ENCODE measurements at places on chromosomes 1 and 21. TPM values are rescaled to one million over a fixed set of nuclear protein-coding genes. Genes with fewer than 3 reads are reported as not detected.

DNA sequence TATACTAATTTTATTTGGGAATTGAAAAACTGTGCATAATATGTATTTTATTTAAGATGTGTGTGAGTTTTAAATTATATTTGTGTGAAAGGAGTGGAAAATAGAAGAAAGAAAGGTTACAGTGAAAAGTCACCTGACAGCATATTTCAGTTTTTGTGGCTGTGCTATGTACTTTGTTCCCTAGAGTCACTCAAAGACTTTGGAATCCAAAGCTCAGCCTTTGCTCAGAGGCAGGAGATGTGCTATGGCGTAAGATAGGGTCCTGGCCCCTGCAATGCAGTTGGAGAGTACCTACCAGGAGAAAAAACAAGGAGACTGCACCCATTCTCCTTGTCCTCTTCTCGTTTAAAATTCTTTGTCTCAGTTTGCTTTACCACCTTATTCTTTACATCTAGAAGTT, 2.9 kb downstream of the CCDC30 start:
- H3K4me1 ChIP-seq: no peaks in the 10 kb centered on the region
- H3K36me3 ChIP-seq: no peaks in the 10 kb centered on the region
- no peak for DNase-seq
- H3K27me3 ChIP-seq: no peaks in the 10 kb centered on the region
- H3K4me3 ChIP-seq: no peak overlapping the region

- H3K36me3 ChIP-seq: no peaks in the 10 kb centered on the region
- no peak for DNase-seq
- peaks cover 5% of the 10 kb centered on the region for H3K4me1 ChIP-seq
- H3K27ac ChIP-seq: no peak overlapping the region
These were observed 49.2 kb upstream of the ATP5PO start for GRCh38 chr21:33964706-33965325.

DNA sequence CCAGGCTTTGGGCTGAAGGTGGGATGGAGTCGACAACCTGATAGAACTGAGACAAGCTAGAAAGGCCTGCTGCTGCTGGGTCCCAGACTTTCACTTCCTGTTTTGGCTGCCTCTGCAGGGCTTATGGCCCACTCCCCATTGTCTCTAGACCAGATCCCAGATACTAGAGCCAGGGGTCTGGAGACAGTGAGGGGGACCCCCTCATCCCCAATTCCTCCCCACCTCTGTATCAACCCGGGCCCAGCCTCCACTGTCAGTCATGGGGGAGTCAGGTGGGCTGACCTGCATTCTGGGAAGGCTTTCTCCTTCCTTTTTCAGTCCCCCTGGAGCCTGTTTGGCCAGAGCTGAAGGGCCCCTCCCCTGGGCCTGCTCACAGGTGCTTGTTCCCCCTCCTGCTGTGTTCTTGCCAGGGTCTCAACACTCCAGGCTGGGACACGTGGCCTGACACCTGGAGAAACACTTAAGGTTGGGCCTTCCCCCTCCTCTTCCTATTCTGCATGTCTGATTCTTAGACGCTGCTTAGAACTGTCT, 18.0 kb upstream of the ETV3L start:
- no peaks in the 10 kb centered on the region for H3K27me3 ChIP-seq
- H3K36me3 ChIP-seq: peaks cover under 1% of the 10 kb centered on the region
- no peak overlapping the region for H3K4me3 ChIP-seq
- no peaks in the 10 kb centered on the region for H3K4me1 ChIP-seq
- H3K27ac ChIP-seq: no peak overlapping the region

GRCh38 chr1:173507205-173507846, 30.2 kb downstream of the PRDX6 start:
- DNase-seq: no peak
- H3K36me3 ChIP-seq: no peaks in the 10 kb centered on the region
- no peaks in the 10 kb centered on the region for H3K27me3 ChIP-seq
- no peak overlapping the region for H3K27ac ChIP-seq

GRCh38 chr1:206686478-206687249, 2.0 kb downstream of the MAPKAPK2 start:
- H3K4me1 ChIP-seq: no peaks in the 10 kb centered on the region
- H3K27me3 ChIP-seq: no peaks in the 10 kb centered on the region
- no peaks in the 10 kb centered on the region for H3K36me3 ChIP-seq
- peak overlapping the region; percentile 76 for H3K4me3 ChIP-seq
- peak overlapping the region; percentile 100 for H3K27ac ChIP-seq

DNA sequence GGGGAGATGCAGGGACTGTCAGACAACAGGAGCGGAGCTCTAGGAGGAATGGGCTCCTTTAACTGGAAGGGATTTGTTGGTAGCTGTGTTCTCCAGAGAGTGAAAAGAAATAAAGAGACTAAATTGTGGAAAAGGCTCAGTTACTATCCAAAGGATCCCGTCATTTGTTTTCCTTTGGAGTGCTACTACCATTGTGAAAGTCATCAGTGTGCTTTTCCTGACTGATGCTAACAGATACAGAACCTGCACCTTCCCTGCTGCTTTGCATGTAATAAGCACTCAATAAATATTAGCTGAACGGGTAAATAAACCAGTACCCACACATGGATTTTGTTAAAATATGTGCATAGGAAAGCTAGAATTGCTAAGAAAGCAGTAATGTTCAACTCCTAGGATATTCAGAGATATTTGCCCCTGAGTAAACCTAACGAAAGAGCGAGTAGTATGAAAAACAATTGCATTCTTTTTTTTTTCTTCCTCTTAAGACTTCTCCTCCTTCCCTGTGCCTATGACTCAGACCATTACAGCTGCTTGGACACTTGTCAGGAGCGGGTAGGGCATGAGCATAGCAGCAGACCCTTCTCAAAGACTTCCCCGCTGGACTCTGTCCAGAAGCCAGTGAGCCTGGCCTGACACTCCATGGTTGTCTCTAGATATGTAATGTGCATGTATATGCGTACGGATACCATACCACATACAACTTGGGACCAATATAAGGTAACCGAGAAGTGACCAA, 41.7 kb downstream of the PTGFRN start:
- no peaks in the 10 kb centered on the region for H3K4me1 ChIP-seq
- no peak overlapping the region for H3K4me3 ChIP-seq
- H3K27ac ChIP-seq: peak overlapping the region; percentile 76
- H3K27me3 ChIP-seq: no peaks in the 10 kb centered on the region

DNA sequence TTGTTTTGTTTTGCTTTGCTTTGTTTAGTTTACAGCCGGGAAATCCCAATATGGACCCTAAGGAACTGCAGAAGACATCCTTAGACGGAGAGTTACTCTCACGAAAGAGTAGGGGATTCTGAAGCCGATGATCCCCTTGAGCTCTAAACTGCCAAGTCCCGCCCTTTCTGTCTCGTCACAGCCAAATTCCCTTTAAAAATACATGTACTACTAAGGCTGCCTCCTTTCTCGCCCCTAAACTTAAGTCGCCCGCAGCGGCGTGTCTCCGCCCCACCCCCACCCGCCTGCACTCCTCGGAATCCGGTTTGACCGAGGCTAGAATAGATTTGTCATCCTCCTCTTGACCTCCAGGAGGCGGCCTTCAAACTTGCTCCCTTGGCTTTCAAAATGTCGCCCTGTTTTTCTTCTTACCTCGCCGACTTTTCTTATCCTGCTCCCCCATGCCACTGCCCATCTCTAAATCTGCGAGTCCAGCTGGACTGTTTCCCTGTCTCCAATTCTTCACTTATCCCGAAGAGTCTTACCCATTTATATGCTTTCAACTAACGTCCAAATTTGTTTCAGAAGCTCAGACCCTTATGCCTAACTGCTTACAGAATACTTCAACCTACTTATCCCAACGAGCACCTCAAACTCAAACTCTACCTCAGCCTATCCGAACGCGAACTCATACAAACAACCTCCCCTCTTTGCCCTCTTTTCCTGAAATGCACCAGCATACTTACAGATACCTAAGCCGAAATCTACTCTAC, 10.9 kb upstream of the BOLA1 start:
- H3K27ac ChIP-seq: peak overlapping the region; percentile 100
- H3K4me3 ChIP-seq: peak overlapping the region; percentile 78
- no peaks in the 10 kb centered on the region for H3K4me1 ChIP-seq
- peak; percentile 85 for DNase-seq
- no peaks in the 10 kb centered on the region for H3K36me3 ChIP-seq

DNA sequence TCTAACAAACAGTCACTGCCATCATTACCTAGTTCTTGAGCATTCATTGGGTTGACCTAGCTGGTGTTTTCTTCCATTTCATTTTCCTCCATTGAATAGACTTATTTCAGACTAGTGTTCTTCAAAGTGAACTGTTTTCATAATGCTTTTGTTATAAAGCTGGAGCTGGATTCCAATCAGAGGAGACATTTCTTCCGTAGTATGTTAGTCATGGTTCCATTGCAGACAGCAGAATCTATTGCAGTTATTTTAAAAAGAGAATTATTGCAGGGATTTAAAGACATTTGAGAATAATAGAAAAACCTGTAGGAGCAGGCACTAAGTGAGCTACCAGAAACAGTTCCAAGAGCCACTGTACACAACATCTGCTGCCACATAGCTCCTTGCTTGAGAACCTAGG, 50.0 kb downstream of the HHAT start:
- H3K36me3 ChIP-seq: no peaks in the 10 kb centered on the region
- no peak overlapping the region for H3K4me3 ChIP-seq
- H3K27ac ChIP-seq: no peak overlapping the region
- no peaks in the 10 kb centered on the region for H3K27me3 ChIP-seq
- DNase-seq: no peak

DNA sequence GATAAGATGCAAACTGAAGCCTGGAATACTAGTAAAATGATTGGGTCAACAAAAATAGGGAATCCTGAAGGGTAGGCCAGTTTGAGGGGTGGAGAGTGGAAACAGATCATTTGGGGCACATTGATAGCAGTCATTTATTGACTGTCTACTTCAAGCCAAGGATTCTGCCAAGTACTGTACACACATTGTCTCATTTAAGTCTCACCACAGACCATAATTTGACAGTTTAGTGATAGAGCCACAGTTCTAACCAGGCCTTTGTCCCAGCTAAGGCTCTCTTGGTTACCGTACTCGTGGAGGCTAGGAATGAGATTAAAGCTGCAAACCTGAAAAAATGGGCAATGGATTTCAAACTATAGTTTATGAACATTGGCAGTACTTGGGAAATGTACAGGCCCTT, 11.2 kb downstream of the RBM15 start:
- H3K27me3 ChIP-seq: no peaks in the 10 kb centered on the region
- DNase-seq: no peak
- H3K4me1 ChIP-seq: peaks cover 5% of the 10 kb centered on the region
- no peak overlapping the region for H3K4me3 ChIP-seq
- H3K36me3 ChIP-seq: peaks cover 4% of the 10 kb centered on the region

DNA sequence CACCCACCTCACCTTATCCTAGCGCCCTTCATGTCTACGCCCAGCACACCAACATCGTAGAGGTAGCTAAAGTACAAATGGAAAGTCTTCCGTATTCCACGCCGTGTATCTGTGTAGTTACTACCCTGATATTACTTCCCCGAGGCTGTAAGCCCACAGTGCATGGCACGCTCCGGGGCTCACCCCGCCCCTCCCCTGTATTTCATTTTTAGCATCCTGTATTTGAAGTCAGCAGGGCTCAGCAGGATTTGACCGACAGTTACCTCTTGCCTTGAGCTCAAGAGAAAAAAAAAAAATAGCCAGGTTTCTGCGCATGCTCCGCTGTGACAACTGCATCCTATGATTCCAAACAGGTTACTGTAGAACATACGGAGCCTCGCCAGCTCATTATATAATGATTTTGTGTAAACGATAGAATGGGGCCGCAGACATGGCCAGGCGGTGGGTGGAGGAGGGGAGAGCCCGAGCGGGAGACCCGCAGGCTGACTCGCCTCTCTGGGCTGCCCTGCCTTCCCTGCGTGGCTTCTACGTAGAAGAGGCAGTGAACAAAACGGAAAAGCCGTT, 1.3 kb downstream of the ABCG1 start:
- H3K27me3 ChIP-seq: no peaks in the 10 kb centered on the region
- peaks cover 4% of the 10 kb centered on the region for H3K4me1 ChIP-seq
- peak overlapping the region; percentile 82 for H3K4me3 ChIP-seq
- no peaks in the 10 kb centered on the region for H3K36me3 ChIP-seq

- no peak for DNase-seq
- H3K4me1 ChIP-seq: no peaks in the 10 kb centered on the region
- no peaks in the 10 kb centered on the region for H3K27me3 ChIP-seq
- no peaks in the 10 kb centered on the region for H3K36me3 ChIP-seq
- H3K4me3 ChIP-seq: no peak overlapping the region
- H3K27ac ChIP-seq: no peak overlapping the region
These were observed 66.2 kb downstream of the MRPL39 start for GRCh38 chr21:25541042-25541441.

DNA sequence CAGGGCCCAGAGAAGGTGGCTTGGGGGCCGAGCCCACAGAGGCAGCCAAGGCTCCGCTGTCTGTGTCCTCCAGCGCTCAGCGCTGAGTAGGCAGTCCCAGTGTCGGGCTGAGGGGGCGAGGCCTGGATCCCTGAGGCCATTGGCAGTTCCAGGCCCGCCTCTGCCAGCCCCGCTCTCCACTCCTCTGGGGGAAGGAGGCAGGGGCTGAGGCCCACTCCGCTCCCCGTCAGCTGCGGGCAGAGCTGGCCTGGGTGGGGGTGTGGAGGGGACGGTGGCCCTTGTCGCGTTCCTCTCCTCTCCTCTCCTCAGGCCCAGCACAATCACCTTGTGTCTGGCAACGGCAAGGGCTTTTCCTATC, 132.8 kb downstream of the CASZ1 start:
- no peak for DNase-seq
- H3K27ac ChIP-seq: peak overlapping the region; percentile 45
- H3K27me3 ChIP-seq: peaks cover 3% of the 10 kb centered on the region
- no peaks in the 10 kb centered on the region for H3K36me3 ChIP-seq
- no peaks in the 10 kb centered on the region for H3K4me1 ChIP-seq

DNA sequence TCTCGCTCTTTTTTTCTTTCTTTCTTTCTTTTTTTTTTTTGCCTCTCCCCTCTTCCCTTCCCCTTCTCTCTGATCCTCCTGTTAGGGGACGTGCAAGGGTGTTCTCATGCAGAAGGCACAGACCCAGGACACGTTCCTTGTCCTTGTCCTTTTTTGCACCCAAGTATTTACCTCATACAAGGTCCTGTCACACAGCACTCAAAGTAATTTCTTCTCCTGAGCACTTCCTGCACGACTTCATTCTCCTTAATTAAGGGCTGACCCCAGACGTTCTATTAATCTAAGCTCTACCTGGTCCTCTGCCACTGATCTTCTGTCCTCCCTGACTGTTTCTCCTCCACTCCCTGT, 424 bp upstream of the PCNX2 start:
- no peaks in the 10 kb centered on the region for H3K27me3 ChIP-seq
- no peaks in the 10 kb centered on the region for H3K36me3 ChIP-seq
- H3K4me1 ChIP-seq: no peaks in the 10 kb centered on the region
- DNase-seq: no peak
- H3K4me3 ChIP-seq: peak overlapping the region; percentile 80
- no peak overlapping the region for H3K27ac ChIP-seq

DNA sequence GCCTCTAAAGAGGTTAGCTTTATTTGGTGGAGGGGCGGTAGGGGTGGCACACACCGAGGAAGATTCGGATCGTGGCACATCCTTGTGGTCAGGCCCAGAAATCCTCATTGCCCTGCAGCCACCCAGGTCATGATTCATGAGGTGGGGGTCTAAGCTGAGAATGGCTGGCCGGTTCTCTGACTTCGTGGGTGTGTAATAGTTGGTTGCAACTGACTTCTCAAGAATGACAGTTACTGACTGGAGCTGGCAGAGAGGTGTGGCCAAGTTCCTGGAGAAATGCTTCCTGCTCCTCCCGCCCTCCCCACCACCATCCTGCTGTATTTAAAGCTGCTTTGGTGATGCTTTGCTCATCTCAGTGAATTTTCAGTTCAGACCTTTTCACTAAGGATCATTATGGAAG, 198.6 kb downstream of the KIF26B start:
- no peaks in the 10 kb centered on the region for H3K36me3 ChIP-seq
- no peak for DNase-seq
- H3K27me3 ChIP-seq: no peaks in the 10 kb centered on the region

GRCh38 chr21:22438428-22439086, 1440.3 kb downstream of the NCAM2 start:
- H3K4me3 ChIP-seq: no peak overlapping the region
- H3K27me3 ChIP-seq: no peaks in the 10 kb centered on the region
- DNase-seq: no peak
- H3K27ac ChIP-seq: no peak overlapping the region

LRRC3 gene
- 6.4 TPM for total RNA-seq

PBX1 gene
- 64.5 TPM for total RNA-seq

BMP8A gene
- 0.33 TPM for total RNA-seq

PGLYRP4 gene
- total RNA-seq: not detected
